ENCODE measurements at places on chromosomes 3 and 15.

DNA sequence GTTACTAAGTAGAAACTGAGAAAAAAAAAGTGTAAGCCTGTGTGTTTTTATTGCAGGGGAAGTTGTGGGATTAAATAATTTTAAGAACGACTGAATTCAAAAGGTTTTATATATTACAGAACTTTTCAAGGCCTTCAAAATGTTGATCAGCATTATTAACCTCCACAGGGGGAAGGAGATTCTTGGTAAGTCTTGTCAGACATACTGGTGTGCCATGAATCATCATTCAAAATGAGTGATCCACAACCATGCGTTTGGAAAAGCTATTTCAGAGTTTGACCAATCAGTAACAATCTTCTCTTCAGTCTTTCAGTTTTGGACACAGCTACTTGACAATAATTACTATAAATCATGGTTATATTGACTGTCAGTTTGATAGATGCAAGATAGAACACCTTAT lies 70.2 kb downstream of the ADAMTS9 start:
- DNase-seq: no peak

- DNase-seq: no peak
Measured at GRCh38 chr3:126751611-126752302, 47.7 kb downstream of the CHCHD6 start.

- no peak for DNase-seq
Measured at GRCh38 chr3:148707601-148708380, 10.1 kb downstream of the AGTR1 start.

- DNase-seq: no peak
Measured at GRCh38 chr3:156635034-156635433, 39.4 kb upstream of the TIPARP start.

DNA sequence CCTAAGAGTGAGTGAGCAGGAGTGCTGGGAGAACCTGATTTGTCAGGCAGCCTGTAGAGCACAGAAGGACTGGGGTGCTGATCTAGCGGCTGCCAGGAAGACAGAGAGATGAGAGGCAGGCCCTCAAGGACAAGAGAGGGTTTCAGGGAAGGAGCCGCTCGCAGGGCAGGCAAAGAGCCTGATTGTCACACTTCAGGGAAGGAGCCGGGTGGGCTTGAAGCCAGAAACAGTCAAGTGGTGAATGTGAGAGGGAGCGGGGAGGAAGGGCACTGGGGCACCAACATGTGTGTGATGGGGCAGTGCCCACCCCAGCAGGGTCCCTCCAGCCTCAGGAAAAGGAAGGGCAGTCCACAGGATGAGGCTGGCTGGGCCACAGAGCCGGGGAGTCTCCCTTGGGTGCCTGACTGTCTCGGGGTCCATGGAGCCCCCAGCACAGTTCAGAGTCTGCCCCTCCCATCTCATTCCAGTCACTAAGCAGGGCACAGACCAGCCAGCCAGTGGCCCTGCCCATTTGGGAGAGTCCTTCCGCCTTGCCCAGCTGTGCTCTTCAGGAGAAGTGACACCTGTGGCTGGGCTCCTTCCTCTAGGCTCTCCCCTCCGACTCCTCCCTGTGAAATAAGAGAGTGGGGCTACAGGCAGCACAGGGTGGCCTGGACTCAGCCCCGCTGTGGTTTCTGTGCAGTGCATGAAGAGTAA lies 148.6 kb downstream of the RAB11A start:
- DNase-seq: no peak

- no peak for DNase-seq
Measured at GRCh38 chr3:29494305-29495036, 213.6 kb downstream of the RBMS3 start.

- DNase-seq: peak; percentile 11
Measured at GRCh38 chr15:100096248-100096600, 245.6 kb downstream of the ADAMTS17 start.

- no peak for DNase-seq
Measured at GRCh38 chr3:23238156-23238555, 35.0 kb downstream of the UBE2E2 start.

DNA sequence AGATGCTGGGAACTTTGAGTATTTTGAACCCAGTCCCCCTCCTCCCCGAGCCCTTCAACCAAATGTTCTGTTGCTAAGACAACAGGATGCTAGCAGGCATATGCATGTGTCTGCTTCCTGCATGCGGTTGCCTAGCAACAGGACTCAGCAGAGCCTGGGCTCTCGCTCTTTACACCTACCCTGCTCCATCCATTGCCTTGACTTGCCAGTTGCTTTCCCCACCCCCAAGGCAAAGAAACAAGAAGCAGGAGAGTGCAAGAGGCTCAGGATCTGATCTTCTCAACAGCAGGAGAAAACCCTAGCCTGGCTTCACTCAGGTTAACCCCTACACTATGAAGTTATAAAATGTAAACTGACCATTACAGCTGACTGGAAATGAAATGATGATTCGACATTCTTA lies 393.0 kb downstream of the IGSF11 start:
- no peak for DNase-seq

- no peak for DNase-seq
Measured at GRCh38 chr3:112381673-112382542, 49.0 kb downstream of the CD200 start.

DNA sequence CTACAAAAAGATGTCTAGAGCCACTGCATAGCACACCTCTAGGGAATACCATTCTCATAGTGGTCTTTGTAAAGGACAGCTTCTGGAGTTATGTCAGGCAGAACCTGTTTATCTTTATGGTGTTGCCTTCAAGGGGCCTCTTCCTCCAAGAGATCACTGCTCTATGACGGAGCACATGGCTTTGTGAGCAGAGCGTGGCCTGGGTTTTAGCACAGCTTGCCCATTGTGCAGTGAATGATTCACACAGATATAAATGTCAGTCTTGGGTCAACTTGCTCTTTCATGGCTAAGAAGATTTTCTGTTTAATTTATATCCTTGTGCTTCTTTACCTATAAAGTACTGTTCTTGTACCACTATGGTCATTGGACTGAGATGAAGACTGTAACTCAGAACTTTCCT lies 41.5 kb upstream of the RBMS3 start:
- no peak for DNase-seq

- DNase-seq: no peak
Measured at GRCh38 chr3:123090728-123091531, 24.1 kb downstream of the PDIA5 start.

GRCh38 chr3:196800742-196801434 lies 61.2 kb downstream of the PAK2 start:
- DNase-seq: no peak

GRCh38 chr3:67920969-67921368 lies 266.6 kb upstream of the SUCLG2 start:
- DNase-seq: no peak

DNA sequence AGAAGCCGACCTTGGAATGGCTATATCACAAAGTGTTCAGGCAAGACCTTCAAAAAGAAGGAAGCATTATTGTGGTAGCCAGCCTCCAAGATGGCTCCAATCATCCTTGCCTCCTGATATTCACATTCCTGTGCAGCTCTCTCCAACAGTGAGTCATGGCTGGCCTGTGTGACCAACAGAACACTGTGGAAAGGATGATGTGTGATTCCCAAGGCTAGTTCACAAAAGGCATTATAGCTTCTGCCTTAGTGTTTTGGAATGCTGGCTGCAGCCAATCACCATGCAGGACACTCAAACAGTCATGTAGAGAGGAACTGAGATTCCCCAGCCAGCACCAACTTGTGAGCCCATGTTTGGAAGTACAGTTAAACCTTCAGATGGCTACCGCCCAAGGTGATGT lies 102.6 kb downstream of the EFL1 start:
- DNase-seq: no peak

- no peak for DNase-seq
Measured at GRCh38 chr3:160129459-160130061, 95.7 kb upstream of the C3orf80 start.

GRCh38 chr15:66040211-66040892 lies 171.1 kb downstream of the RAB11A start:
- no peak for DNase-seq

DNA sequence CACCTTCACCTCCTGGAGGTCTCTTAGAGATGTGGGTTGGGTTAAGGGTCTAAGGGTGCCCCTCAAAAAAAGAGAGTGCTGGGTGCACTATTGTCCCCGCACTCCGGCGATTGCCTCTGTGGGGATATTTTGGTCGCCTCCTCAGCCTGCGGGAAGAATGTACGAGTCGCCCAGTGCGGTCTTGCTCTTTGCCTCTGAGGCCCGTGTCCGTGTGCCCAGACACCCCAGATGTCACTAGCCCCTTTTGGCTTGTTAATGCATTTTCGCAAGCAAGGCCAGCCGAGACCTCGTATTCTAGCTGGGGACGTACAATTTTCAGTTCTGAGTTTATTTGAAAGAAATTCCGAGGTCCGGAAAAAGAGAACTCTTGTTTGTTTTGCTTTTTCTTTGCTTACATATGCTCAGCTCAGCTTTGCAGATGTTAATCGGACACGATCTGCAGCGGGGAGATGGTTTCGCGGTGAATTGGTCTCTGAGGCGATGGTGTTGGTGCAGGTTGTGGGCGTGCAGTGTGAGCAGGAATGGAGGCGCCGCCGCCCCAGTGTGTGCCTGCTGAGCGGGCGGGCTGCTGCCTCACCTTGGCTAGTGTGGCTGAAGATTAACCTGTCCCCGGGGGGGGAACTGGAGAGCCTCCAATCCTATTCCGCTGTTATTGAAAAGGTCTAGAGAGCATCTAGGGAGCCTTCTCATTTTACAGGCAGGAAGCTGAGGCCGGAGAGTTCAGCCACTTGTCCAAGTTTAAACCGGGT lies 1.4 kb downstream of the ST6GAL1 start:
- DNase-seq: no peak

DNA sequence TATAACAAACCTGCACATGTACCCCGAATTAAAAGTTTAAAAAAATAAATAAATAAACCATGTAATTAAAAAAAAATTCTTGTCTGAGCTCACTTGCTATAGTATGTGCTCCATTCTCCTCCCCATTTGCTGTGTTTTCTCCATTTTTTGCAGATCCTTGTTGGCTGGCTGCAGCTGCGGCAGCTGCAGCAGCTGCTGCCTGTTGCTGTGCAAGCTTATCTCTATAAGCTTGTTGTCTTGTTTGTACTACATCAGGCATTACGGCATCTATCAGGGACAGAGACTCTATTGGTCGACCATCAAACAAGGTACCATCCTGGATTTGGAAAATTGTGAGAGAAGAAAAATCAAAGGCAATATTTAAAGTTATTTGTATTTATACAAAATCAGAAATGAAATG lies 145.9 kb downstream of the TBL1XR1 start:
- DNase-seq: no peak

GRCh38 chr3:79870313-79870620 lies 102.5 kb upstream of the ROBO1 start:
- no peak for DNase-seq

DNA sequence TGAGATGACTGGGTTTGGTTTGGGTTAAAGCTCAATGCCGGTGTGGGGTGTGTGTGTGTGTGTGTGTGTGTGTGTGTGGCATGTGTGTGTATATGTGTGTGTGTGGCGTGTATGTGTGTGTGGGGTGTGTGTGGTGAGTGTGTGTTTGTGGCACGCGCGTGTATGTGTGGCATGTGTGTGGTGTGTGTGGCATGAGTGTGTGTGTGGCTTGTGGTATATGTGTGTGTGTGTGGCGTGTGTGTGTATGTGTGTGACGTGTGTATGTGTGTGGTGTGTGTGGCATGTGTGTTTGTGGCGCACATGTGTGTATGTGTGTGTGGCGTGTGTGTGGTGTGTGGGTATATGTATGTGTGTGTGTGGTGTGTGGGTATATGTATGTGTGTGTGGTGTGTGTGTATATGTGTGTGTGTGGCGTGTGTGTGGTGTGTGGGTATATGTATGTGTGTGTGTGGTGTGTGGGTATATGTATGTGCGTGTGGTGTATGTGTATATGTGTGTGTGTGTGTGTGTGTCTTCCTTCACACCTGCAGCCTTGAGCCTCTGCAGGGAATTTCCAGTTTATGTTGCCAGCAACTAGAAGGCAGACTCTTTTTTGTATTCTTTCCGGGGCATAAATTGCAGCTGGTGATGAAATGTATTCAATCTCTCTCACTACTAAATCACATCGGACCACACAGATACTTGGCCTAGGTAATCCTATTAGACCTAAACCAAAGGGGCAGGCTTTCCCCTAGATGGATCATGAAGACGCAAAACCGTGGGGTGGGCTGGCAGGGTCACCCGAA lies 34.8 kb downstream of the CHRD start:
- DNase-seq: no peak

DNA sequence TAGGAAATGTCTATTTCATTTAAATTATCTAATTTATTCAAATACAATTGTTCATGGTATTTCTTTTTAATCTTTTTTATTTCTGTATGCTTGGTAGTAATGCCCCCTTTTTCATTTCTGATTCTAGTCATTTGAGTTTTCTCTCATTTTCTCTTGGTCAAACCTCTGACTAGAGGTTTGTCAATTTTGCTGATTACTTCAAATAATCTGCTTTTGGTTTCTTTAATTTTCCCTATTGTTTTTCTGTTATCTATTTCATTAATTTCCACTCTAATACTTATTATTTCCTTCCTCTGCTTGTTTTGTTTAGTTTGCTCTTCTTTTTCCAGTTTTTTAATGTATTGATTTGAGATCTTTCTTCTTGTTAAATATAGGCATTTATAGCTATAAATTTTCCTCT lies 12.1 kb downstream of the FSD2 start:
- DNase-seq: no peak

DNA sequence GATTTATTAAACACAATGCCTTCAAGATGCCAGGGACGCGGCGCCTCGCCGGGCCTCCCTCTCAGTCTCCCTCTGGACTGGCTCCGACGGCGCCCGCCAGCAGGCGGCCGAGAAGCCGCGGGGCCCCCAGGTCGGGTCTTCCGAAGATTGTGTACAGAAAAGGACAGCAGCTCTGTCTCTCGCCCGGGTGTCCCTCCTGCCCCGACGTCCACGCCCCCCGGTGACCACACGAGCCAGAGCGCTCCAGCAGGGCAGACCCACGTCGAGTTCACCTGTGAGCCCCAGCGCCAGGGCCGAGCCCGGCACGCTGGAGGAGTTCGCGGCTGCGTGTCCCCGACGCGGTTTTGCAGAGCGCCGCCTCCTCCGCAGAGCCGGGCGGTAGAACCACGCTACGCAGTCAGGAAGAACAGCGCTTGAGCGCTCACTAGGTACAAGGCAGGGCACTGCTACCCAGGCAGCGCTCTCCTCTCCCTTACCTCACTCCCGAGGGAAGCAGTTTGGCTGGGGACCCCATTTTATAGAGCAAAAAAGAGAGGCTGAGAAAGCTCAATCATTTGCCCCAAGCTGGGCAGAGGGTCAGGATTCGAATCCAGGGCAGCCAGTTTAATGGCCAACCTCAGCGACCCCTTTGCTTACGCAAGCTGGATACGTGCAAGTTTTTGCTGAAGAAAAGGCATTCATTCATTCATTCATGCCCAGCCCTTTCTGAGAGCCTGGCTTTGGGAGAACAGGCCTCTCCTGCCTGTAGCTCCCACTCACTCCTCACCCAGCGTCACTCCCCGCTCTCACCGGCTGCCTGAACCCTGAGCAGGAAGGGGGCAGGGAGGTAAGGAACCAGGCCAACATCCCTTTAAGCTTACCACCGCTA lies 3.0 kb upstream of the TLE3 start:
- DNase-seq: peak; percentile 56

GRCh38 chr3:170414202-170414663 lies 4.4 kb upstream of the CLDN11 start:
- DNase-seq: no peak

DNA sequence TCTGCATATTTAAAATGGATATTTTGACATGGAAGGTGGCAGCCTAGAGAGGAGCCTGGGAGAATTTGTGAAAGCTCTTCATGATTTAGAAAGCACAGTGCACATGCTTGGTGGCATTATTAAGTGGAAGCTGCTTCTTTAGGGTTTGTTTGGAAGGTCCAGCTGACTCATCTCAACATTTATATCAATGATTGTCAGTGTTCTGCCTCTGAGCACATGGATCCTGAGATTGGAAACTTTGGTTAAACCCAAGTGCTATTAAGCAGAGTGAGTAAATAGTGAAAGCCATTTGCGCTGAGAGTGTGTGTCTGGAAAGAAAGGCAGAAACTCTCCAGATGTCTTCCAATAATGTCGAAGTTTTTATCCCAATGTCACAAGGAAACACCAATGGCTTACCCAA lies 7.4 kb downstream of the NOX5 start:
- no peak for DNase-seq

Data from breast epithelium (tissue), 4 donors.